ENCODE measurements at places on chromosomes 1 and 21.

DNA sequence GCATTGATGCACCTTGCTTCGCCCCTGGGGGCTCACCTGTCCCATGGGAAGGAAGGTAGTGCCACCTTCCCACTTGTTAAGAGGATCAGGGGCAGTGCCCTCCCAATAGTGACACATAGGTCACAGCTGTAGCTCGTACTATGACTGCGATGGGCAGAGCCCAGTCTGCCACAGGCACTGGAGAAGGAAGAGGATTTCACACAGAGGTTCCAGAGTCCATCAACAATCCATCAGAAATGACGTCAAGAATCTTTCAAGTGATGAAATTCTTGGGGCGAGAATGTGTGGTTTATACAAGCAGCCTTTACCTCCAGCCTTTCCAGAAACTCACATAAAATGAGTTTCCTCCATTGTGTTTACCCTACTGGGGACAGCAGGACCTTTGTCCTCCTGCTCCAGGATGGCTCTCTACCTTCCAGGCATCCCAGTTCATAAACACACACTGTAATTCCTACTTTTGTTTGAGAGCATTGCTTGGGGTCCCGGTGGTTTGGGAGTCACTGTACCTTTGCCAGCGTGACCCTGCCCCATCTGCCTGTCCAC lies 260.6 kb upstream of the VAMP3 start:
- DNase-seq: no peak

DNA sequence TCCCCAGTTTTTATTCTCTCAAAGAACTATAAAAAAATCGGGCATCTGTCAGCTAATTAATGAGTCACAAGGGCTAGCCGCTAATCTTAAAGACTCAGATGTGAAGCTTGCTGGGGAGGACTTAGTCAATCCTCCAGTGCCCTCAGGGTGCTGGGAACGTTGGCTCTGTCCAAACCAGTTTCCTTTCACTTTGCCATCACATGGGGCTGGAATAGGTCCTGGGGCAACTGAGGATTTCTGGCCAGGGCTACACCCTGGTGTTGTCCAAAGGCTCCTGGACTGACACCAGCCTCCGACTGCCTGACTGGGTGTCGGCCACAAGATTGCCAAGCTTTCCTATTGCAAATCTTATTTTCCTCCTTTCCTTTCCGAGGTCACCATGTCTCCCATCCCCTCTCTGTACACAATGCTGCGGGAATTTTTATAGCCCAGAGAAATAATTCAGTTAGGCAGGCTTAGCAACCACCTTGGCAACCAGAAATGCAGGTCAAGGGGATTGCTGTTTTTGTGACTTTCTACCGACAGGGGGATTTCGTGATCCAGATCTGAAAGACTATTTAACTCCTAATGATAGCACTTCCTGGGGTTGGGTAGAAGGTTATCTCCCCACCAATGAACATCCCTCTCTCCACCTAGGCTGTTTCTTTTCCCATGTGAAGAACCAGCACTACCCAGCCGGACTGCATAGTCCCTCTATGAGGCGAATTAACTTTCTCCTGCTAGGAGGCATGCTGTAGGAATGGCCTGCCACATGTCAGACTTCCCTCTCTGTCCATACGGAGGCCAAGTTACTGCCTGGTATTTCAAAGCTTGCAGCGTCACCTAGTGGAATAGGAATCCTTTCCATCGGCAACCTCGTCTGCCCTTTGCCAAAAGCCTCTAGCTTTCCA lies 29.9 kb upstream of the CTBS start:
- DNase-seq: no peak

- DNase-seq: no peak
Observed at GRCh38 chr1:187374742-187375141, 546.0 kb downstream of the PLA2G4A start.

DNA sequence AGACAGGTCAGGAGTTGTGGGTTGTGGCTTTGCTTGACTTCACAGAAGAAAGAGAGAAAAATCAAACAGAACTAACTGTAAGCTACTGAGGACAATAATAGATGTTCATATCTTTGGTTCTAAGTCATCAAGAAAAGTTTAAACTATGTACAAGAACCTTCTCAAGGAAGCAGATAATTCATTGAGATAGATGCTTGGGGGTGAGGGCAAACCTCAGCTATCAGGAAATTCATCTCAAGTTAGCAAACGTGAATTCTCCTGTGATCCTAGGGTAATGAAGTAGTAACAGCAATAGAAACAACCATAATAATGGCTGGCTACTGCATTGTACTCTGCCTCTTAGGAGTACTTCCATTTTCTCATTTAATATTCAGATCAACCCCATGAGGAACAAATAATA lies 506.2 kb downstream of the PLPP3 start:
- DNase-seq: no peak

DNA sequence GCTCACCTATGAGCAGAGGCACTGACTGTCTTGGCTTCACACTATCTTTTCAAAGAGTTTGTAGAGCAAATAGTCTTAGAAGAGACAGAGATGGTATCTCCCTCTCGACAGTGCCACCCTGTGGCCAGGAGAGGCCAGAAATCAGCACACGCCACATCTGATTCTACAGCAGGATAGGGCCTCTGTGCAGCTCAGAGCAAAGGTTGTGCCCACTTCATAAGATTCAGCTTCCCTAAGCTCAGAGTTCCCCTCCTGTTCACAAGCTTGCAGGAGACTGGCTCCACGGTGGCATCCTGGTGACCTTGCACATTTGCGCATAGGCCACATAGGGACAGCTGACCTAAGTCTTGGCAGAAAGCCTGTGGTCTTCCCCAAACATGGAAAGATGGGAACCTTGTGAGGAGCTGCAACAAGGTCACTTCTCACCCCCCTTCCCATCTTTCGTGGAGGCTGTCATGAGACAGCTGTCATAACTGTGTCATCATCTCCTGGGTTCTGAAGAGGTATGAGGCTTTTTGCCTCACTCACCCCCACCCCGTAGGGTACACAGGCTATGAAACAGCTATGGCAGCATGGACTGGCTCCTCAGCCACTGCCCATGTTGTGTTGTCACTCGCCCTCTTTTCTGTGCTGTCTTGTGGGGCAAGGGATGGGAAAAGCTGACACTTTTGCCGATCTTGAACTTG lies 3.0 kb downstream of the ITLN2 start:
- DNase-seq: peak; percentile 82

GRCh38 chr1:237590386-237590785 lies 300.3 kb downstream of the ZP4 start:
- no peak for DNase-seq

- DNase-seq: no peak
Observed at GRCh38 chr1:99614728-99615127, 31.2 kb upstream of the PALMD start.

GRCh38 chr1:65958561-65959350 lies 166.1 kb downstream of the PDE4B start:
- no peak for DNase-seq

- no peak for DNase-seq
Observed at GRCh38 chr21:45130324-45130774, 56.0 kb downstream of the ADARB1 start.

GRCh38 chr1:3170561-3171453 lies 101.8 kb downstream of the PRDM16 start:
- DNase-seq: no peak

- DNase-seq: peak; percentile 60
Observed at GRCh38 chr1:15412175-15412800, 2.6 kb downstream of the EFHD2 start.

DNA sequence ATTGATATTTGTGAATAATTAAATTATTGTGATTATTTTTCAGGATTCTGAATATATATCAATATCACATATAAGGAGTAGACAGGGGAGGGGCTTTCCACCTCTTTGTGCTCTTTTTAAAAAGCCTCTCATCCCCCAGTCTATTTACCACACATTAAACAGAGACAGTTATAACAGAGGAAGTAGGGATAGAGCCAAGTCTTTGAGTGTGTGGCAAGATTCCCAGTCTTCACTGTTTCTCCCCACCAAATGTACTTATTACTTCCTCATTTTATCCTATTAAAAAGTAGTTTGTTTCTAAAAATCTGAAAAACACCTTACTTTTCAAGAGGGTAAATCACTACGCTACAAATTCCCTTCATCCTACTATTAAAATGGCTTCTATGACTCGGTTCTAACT lies 46.7 kb downstream of the EPS15 start:
- DNase-seq: no peak

DNA sequence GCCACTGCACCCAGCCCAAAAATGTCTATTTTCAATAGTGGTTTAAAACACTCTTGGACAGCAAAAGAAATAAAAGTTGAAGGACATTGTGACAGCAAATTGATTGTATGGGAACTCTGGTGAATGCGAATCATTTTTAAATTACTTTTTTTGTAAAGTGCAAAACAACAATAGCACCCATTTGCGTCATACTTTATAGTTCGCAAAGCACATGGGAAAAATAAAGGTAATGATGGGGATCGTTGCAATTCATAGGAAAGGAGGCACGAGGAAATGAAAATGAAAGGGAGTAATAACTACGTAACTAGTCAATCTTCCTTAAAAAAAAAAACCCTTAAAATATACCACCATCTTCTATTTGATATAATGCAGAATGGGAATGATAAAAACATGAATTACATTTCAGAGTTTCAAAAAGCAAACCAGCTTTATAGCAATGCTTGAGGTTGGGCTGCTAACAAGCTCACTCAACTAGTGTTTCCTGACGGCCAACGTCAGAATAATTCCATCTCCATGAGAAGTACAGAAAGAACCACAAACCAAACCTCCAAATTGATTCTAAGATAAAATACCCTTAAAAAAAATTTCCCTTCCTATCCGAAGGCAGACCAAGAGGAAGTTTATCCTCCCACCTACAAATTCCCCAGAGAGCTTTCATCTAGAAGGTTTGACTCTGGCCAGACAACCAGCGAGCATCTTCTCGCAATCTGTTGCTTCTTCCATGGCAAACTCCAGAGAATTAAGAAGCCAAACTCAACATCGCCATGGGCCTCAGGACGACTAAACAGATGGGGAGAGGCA lies at the start of gene EDARADD:
Gene EDARADD, plus strand, starts transcription at position 606 of the 801 bp plus-strand sequence. Its CDS starts 159 bp downstream, at position 765.
- DNase-seq: no peak

- DNase-seq: peak; percentile 72
Observed at GRCh38 chr1:119141020-119141424, 569 bp upstream of the WARS2 start.

DNA sequence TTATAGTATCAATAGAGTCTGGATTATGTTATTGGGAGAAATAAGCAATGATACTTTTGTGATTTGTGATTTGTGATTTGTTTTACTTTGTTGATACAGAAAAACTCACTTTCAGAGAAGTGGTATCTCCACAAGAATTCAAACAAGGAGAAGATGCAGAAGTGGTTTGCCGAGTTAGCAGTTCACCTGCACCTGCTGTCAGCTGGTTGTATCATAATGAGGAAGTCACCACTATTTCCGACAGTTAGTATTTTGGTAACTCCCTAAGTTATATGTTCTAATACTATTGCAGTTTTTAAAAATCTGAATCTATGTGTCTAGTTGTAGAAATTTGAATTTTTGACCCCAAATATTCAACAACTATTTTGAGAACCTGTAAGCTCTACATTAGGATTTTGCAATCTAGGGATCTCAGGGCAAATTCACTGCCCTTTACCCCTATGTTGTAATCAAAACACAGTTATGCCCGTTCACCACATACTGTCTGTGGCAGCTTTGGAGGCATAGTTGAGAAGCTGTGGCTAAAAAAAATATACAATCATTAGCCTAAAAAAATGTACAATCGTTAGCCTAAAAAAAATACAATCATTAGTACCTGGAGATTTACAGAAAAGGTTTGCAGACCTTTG lies 288.1 kb downstream of the NCAM2 start:
- DNase-seq: no peak

DNA sequence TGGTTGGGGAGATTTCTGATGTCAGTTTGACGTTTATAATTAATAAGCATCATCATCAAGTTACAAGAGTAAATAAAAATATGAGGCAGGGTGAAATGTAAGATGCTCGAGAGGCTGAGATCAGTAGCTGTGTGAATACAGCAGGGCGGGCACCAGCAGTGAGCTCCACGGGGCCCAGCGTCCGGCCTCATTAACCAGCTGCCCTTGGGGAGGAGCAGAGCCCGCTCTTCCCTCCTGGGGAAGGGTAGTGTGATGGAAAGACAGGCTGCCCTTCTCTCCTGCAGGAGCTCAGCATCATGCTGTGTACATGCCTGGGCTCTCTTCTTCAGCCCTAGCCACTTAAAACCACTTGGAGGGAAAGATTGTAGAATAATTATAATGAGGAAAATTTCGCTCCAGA lies 23.4 kb downstream of the PDE9A start:
- no peak for DNase-seq

- no peak for DNase-seq
Observed at GRCh38 chr1:225602590-225603206, 50.2 kb downstream of the ENAH start.

DNA sequence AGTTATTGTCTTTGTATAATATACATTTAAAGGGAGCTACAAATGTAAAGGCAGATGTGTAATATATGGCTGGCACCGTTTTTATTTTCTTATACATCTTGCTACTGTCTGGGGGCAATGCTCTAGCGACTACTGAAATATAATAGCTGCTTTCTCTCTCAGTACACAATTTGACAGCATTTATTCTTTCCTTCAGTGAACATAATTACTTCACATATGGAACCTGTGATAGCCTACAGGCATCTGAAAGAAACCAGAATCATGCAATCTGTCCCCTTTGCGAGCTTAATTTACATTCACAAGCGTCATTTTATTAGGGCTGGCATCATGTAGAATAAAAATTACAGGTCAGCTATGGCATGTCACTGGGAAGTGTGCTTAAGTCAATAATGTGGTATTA lies 557.5 kb upstream of the PTBP2 start:
- DNase-seq: no peak

DNA sequence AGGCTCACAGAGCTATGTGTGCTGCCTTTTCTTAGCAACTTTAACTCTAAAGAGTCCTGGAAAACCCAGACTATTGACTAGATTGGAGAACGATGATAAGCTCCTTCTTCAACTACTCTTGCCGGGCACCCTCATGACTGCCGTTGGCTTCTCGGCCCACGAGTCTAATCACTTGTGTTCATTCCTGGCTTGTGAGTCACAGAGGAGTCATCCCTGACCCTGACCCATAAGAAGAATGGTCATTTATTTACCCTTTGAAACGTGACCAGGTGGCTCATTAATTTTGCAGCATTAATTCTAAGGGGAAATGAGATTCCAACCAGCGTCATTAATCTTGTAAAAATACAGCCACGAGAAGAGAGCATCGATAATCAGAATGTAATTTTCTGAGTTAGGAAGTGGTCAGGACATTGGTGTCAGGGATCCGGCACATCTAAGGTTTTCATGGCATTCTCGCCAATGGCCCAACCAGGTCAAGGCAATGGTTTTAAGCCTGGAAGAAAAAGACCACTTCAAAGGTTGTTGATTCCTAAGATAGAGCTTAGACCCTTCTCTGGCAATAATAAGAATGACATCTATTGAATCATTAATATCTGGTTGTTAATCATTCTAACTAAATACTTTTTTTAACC lies 183.6 kb upstream of the RUNX1 start:
- no peak for DNase-seq
